ENCODE measurements at places on chromosomes 7 and 10.

DNA sequence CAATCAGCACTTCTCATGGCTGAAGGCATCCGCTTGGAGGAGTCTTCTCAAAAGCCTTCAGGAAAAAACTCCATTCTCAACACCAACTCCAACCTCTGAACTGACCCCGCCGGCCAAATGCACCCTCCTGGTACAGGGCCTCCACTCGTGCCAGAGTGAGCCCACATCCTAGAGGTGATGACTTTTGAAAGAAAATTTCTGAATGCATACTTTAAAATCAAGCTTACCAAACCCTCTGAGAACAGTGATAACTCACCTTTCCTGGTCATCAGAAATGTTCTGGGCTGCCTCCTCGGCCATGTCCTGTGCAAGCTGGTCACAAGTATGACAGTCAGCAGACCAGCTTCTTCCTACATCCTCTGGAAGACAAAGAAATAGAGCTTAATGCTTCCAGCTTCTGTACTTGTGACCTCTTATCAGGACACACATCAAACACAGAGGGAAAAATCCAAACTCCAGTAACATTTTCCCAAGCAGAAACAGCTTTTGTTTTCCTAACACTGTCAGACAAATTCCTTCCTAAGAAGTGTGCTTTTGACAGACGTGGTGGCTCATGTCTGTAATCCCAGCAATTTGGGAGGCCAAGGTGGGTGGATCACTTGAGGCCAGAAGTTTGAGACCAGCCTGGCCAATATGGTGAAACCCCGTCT is at the start of gene PKD1L1:
PKD1L1 (minus strand) TSS at position 326 of the 650 bp plus-strand sequence; CDS start at position 300, 26 bp downstream.
- DNase-seq: no peak

- no peak for DNase-seq
Measured at GRCh38 chr10:87861566-87861952, 1.8 kb downstream of the KLLN start.

DNA sequence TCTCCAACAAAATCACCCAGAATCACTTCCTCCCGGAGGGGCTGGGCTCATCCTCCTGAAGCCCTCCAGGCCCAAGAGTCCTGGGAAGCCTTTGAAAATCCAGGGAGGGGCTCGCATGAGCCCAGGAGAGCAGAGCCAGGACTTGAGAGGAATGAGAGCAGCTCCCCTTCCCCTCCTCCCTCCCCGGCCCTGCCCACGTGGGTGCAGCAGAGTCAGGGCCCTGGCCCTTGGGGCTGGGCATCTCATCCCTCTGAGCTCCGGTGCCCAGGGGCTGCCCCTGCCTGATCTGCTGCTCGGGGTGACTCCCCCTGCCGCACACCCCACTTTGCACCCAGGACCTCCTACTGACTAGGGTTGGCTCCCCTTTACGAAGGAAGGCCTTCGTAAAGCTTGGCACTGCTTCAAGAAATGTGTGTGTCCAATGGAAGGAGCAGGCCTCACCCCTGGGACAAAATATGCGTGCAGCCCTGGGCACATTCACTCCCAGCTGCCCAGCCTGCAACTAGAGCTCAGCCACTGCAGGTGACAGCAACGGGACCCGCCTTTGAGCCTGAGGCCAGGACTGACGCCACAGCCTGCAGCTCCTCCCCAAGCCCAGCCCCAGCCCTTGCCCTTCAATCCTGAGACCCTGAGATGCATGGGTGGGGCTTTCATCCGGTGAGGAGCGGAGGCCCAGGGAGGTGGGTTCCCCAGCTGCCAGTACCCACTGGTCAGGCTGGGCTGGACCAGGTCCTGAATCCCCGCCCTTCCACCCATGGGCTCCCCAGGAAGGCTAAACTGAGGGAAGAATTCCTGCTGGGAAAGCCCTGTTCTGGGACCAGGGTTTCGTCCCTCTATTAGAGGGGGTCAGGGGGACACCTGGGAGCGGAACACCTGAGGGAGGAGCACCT is 21.8 kb downstream of the PWWP2B start:
- no peak for DNase-seq

- DNase-seq: no peak
Measured at GRCh38 chr7:146892151-146892550, 775.5 kb downstream of the CNTNAP2 start.

DNA sequence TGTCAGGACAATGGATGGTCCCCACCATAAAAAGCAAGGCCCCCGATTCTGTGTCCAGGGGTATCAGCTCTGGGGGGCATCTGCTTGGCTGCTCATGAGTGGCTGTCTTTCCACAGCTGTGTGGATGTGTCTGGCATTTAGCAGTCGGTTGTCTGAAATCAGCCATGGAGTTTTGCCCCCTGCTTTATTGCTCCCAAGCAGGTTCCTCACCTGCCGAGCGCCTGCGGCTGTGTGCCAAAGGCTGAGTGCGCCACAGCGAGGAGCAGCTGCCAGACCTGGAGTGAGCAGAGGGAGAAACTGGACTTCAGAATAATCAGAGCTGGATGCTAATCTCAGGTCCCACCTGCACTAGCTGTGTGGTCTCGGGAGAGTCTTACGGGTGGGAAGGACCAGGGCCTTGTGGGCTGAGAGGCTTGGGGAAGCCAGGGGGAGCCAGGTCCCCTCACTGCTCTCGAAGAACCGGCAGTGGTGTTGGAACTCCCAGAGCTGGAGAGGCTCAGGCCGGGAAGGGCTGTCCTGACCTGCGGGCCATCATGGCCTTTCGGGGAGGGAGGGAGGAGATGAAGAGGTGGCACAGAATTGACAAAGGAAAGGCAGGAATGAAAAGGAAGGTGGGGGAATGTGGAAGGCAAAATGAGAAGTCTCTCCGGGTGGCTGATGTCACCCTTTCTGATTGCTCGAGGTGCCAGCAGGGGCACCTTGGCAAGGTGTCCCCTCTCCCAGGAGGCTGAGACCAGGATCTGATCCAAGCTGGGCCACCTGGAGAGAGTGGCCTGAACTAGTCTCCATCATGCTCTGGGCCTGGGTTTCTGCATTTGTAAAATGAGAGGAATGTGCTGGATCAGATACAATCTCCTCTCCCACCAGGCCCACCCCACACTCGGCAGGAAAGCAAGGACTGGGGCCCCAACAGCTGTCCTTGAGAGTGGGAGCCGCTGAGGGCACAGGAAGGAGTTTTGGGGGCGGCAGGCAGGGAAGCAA is 30.2 kb upstream of the LEP start:
- DNase-seq: peak; percentile 68

DNA sequence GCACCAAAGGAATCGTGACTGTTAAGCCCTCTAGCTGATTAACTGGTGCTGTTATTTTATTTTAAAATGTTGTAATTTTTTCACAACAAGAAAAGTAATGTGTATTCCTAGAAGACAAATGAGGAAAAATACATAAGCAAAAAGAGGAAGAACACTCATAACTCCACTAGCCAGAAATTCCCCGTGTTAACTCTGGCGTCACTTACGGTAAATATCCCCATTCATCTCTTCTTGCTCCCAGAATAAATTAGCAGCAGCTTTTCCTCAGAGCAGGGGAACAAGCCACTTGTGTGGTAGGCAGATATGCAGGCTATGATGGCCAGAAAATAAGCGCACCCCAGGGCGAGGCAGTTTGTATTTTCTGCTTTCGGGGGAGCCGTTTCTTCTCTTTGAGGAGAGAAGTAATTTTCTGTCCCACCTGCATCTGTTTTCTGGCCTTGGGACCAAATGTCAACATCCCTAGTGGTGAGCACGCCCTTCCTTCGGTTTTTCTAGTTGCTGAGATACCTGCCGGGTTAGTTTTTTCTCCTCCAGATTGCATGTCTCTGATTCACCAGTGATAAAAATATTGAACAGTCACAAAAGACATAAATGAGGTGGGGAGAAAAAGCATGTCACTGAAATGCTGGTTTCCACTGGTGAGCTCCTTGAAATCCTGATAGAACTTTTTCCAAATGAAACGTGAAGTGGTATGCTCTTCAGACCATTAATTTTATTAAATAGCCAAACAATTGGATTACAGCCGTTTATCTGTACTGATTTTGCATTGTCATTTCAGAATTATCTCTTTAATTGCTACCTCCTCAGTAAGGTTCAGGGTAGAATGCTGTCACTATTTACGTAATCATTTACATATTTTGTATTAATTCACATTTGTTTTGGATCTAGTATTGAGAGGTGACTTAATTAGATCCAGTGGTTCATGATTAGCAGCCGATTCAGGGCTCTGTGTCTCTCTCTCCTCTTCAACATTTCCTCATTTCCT is 268.1 kb downstream of the CAMK1D start:
- DNase-seq: no peak

- no peak for DNase-seq
Measured at GRCh38 chr7:25068502-25069213, 56.4 kb downstream of the CYCS start.

DNA sequence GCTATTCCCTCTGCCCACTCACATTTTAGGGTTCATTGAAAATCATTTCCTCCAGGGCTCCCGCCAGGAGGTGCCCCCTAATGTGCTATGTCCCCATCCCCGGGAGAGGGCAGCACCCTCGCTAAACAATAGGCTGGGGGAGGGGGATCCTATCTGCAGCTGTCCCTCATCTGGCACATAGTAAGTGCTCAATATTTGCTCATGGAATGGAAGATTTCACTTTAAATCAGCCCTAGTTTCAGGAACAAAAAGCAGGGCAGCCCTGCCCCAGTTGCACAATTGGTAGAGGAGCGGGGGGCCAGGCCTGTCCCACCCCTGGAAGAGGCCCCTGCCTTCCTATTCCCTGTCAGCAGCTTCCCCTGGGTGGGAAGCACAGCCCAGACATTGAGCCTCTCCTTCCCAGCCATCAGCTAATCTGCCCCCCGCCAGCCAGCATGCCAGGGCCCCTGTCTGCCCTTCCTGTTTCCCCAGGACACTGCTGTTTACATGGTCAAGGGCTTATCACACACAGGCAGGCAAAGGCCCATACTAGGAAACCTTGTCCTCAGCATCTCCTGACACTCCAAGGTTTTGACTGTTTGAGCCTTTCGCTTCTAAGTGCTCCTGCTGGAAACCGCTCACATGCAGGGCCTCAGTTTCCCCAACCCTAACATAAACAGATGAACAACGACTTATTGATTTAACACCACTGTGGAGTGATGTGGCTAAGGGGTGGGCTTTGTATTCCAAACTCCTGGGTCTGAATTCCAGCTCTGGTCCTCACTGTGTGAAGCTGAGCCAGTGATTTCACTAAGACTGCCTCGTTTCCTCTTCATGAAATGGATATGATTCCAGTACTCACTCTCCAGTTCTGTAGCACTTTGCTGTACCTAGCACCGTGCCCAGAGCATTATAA is 130.7 kb upstream of the ZMIZ1 start:
- no peak for DNase-seq

GRCh38 chr7:112749775-112750174 is 40.4 kb downstream of the TMEM168 start:
- DNase-seq: no peak

DNA sequence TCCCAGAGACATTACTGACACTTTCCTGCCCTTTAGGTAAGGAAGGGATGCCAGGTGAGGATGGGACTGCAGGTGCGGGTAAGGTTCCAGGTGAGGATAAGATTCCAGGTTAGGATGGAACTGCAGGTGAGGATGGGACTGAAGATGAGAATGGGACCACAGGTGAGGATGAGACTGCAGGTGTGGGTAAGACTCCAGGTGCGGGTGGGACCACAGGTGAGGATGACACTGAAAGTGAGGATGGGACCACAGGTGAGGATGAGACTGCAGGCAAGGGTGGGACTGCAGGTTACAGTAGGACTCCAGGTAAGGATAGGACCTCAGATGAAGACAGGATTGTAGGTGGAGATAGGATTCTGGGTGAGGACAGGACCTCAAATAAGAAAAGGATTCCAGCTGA is 322.3 kb downstream of the WDR37 start:
- DNase-seq: no peak

- peak; percentile 50 for DNase-seq
Measured at GRCh38 chr10:29392376-29393021, 103.6 kb downstream of the LYZL1 start.

DNA sequence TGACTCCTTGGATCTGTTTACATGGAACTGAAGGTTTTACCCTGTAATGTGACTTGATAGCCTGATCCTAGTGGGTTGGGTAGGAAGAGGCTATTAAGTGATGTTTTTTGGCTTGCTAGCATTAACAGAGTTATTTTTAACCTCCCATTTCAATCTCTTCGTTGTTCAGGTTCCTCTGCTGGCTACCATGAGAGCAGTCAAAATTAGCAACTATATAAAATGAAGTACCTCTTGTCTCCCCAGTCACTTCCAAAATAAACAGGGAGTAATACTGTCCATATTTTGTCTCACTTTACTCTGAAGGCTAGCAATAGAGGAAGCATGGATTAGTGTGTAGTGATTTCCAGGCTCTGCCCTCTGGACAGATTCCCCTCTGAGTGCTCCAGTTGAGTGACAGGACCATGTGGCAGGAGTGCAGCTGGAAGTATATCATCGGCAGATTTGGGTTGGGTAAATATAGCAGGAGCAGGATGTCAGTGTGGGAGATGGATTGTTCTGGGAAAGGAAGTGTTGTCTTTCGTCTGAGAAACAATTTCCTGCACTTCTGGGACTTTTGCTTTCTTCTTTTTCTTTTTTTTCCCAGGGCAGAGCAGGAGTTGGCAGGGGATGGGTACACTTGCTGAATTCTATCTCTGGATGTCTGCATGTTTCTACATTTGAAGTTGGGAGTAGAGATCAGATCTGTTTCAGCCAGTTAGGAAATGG is 35.2 kb downstream of the GBF1 start:
- DNase-seq: peak; percentile 1

GRCh38 chr10:62632071-62632809 is 172.3 kb upstream of the ADO start:
- DNase-seq: no peak

All from NCI-H1105 treated with DMSO at 0.1 percent for 48 hours (cell line).